ENCODE measurements at places on chromosomes 1 and 21.

DNA sequence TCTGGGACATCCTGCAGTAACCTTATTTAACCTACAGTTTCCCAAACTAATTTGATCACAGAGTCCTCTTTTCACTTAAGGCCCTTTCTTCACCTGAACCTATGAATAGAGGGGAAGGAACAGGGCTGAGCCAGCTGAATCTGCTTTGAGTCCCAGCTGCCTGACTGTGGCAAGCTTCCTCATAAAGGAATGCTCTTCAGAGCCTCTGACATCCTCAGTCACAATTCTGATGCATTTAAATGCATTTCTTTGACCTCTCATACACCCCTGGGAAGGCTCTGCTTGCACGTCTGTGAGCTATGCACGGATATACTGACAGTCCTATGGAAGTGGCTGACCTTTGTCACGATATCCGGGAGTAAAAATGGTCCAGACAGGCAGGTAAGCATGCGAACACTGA, 673.1 kb downstream of the SMYD3 start:
- H3K4me3 ChIP-seq, result no peak overlapping the region
- no peaks in the 10 kb centered on the region for H3K36me3 ChIP-seq
- no peak for DNase-seq
- H3K27me3 ChIP-seq, result no peaks in the 10 kb centered on the region
- peaks cover 11% of the 10 kb centered on the region for H3K4me1 ChIP-seq

DNA sequence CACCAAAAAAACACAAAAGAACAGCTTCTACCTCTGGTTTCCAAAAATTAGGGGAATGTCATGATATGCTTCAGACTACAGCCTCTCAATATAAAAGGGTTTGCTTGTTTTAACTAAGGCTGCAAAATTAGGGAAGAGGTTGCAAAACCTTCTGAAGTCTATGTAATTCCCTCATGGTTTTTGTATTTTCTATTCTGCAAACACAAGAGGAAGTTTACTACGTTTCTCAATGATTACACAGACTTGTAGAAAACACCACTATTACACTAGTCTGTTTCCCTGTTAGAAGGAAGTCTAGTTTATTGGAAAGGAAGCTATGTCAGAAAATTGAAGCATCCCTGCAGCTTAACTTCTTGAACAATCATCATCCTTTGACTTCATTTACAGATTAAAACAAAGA, 229.7 kb upstream of the FMN2 start:
- H3K27ac ChIP-seq, result no peak overlapping the region
- H3K4me1 ChIP-seq, result no peaks in the 10 kb centered on the region
- H3K36me3 ChIP-seq, result no peaks in the 10 kb centered on the region
- H3K27me3 ChIP-seq, result no peaks in the 10 kb centered on the region

DNA sequence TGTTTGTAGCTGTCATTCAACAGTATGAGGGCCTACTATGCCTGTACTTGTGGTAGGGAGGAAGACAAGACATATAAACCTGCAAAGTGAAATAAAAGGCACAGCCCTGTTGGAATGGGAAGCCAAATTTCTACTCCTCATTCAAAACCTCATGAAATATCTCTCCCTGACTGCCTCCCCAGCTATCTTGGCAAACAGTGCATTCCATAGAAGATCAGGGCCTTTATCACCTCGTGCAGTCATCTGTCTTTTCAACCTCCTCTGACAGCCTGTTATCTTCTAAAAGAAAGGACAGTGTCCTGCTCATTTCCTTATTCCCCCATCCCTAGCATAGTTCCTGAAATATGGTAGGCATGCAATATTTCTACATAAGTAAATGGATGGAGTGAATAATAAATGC, 71.0 kb downstream of the SH3GLB1 start:
- peaks cover 32% of the 10 kb centered on the region for H3K4me1 ChIP-seq
- H3K27me3 ChIP-seq, result no peaks in the 10 kb centered on the region
- peak overlapping the region; percentile 92 for H3K27ac ChIP-seq
- no peaks in the 10 kb centered on the region for H3K36me3 ChIP-seq
- no peak for DNase-seq

- DNase-seq, result peak; percentile 92
- H3K27me3 ChIP-seq, result no peaks in the 10 kb centered on the region
- peaks cover 67% of the 10 kb centered on the region for H3K4me1 ChIP-seq
- no peaks in the 10 kb centered on the region for H3K36me3 ChIP-seq
Observed at GRCh38 chr1:25022361-25023189, 92.5 kb upstream of the RUNX3 start.

DNA sequence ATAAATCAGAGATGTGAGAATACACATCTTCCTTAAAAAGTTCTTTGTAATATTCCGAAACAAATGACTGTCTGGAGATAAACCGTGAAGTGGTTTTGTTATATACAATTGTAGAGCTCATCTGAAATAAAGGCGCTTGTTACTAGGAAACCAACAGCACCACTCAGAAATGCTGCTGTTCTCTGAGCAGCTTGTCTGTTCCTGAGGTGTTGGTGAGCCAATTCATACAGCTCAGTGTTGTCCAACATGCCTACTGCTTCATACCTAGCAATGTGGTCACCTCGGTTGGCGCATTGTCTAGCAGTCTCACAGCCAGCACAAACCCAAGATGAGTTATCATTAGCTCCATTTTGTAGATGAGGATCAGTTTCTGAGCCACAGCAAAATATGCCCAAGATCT, 44.4 kb downstream of the GFI1 start:
- H3K4me1 ChIP-seq, result no peaks in the 10 kb centered on the region
- H3K36me3 ChIP-seq, result no peaks in the 10 kb centered on the region
- no peaks in the 10 kb centered on the region for H3K27me3 ChIP-seq

DNA sequence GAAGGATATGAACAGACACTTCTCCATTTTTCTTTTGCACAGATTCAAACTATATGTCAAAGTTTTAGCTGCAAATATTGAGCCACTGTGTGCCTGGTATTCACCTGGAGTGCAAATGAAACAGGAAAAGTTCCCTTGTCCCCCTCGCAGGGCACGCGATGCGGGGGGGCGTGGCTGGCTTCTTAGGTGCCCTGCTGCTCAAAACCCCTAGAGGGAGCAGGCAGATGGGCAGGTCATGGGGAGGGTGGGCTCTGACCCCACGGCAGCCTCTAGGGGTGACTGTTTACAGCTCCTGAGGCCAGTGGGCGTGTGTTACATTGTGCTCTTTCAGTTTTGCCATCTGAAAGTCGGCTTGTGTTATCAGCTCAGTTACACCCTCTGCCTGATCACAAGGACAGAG, 931.2 kb upstream of the B3GALT2 start:
- no peak overlapping the region for H3K27ac ChIP-seq
- no peaks in the 10 kb centered on the region for H3K4me1 ChIP-seq
- H3K36me3 ChIP-seq, result no peaks in the 10 kb centered on the region
- DNase-seq, result peak; percentile 42

Data from Karpas-422 (cell line).